ENCODE measurements at places on chromosomes 16 and 17.

GRCh38 chr17:70563281-70563820, 394.0 kb downstream of the KCNJ2 start:
- peak; percentile 92 for DNase-seq

DNA sequence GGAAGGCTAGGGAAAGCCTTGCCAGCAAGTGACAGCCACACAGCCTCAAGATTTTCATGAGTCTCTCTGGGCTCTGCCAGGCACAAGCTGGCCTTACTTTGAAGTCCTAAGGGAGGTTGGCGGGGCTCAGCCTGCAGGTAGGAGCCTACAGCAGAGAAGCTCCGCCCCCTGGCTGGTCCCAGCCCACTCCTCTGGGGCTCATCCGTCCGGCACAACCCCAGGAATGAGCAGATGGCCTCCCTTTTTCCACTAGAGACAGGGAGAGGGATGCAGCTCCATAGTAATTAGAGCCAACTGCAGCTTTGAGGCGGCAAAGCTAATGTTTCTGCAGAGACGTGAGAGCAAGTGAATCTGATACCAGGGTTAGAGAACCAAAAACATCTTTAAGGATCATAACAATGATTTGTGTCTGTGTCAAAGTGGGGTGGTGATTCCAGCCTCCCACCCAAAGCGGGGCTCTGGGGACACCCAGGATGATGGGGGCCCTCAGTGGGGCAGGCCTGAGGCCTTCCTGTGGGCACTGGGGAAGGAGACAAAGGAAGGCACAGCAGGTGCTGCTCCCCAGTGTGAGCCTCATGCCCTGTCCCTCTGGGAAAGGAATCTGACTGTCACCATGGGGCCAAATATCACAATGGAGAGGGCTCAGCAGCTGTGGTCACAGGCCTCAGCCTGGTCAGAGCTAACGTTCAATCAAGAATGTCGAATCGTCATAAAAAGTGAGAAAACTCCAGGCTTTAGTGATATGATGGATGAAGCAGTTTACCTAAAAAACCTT, 61.5 kb downstream of the RBFOX3 start:
- DNase-seq: no peak

DNA sequence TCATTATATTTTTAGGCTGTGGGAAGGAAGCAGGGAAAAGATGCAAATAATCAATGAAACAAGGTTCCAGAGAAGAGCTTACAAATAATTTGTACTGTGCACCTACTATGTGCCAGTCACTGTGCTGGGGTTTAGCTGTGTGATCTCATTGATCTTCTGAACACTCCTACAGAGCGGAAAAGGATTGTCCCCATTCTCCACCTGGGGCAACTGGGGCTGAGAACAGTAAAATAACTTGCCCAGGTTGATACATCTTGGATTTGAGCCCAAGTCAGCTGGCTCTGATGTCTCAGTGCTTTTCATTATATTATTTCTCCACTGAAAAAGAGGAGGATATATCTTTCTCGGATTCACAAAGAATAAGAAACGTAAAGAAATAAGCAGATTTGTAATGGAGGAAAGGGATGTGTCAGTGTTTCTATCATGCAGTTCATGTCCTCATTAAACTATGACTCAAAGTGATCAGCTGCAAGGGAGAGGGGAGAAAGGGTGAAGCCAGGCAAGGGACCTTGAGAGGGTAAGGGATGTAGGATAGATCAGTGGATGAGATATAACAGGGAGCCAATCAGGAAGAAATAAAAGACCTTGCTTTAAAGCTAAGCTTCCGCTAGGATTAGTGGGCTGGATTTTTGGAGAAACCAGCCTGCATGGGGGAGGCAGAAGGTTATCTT, 143.6 kb upstream of the NOL11 start:
- DNase-seq: no peak

DNA sequence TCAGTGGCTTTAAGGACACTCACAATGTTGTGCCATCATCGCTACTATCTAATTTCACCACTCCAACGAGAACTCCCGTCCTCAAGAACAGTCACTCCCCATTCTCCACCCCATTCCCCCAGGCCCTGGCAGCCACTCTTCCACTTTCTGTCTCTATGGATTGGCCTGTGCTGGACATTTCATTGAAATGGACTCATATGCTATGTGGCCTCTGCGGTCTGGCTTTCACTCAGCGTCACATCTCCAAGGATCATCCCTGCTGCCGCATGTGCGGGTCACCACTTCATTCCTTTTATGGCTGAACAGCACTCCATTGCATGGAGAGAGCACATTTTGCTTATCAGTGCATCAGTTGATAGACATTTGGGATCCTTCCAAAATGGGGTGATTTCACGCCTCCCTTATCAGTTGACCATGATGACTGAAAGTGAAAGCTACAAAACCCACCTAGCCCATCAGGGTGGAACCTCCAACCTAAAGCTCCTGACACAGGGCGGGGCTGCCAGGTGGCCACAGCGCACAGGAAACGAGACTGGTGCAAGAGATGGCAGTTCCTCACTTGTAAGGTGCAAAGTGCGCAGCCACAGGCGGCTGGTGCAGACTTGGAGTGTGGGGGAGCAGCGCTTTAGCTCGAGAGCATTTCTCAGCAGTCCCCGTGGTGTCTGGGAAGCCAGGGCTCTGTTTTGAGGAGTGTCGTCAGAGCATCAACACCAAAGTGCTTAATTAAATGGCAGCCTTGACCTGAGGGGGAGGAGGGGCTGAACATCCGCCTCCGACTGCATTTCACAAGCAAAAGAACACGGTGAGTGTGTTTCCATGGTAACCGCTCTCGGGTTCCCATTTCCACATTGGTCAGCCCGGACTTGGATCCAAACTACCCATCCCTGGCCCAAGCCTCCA, 23.8 kb downstream of the COTL1 start:
- DNase-seq: no peak

Measured in endothelial cell of umbilical vein (primary cell).